ENCODE measurements at places on chromosomes 12 and 14.

DNA sequence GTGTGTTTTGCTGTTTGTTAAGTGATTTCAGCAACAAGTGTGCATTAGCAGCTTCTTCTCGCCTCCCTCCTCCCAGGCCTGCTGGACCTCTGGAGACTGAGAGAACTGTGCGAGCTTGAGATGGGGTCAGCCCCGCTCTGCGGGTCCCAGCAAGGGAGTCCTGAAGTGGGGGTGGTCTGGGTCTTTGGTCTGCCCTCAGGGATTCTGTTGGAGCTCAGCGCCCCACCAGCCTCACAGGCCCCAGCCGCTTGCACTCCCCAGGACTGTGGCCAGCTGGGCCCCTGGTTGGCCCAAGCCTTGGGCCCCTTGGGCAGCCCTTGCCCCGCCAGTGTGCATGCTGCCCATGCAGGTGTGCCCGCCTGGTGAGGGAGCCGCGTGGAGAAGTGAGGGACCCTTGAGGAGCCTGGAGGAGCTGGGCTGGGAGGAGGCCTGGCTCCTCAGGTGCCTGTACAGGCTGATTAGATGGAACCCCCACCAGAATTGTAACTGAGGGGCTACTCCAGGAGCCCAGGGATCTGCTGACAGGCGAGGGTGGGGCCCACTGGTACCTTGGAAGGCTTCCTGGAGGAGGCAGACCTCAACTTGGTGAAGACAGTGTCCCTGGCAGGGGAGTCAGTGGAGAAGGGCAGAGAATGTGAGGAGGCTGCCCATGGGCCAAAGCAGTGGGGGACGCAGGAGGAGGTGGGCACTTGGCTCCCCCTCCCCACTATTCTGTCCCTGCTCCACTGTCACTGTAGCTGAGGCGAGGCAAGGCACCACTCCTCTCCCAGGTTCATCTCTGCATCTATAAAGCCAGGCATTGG is 56.7 kb downstream of the BEGAIN start:
- no peak for DNase-seq

DNA sequence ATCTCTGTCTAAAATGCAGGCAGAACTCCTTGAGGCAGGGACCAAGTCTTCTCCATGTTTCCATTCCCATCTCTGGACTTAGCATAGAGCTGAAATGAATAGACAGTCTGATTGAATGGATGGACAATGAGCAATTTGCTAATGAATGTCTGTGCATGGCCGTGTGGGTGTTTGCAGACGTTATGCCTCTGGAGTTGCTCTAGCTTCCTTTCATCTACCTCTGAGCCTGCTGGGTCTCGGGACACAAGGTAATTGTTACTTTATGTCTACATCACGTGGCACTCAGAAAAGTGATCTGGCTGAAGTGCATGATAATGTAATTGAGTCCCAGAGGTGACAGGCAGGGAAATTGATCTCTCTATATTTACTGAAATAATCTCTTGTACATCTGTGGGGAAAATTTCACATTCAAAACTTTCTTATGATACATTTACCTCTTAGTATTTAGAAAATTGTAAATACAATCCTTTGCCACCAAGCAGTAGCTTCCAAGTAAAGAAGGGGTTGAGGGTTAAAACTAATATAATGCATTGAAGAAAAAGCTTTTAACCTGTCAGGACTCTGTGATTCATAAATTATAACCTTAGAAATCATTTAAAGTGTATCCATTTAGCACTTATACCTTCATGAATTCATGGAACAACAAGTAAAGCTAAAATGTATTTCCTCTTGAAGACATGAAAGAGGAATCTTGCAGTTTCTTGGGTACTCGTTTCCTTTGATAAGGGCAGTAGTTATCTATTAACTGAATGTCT is 424.1 kb downstream of the APAF1 start:
- no peak for DNase-seq

DNA sequence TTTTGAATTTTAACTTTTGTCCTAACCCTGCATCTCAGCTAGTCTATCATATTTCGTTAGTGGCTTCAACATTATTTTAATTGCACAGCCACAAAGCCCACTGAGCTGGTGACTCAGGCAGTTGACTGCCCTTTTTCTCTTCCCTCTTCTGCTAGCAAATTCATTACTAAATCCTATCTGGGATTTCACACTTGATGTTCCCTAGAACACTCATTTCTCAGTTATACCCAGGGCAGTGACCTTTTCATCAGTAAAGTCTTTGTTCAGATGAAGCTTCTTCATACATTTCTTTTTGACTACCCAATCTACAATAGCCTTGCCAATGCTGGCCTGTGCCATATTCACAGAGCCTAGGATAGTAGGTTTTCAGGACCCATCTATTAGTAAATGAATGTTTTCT is 107.0 kb downstream of the ATXN7L3B start:
- no peak for DNase-seq

DNA sequence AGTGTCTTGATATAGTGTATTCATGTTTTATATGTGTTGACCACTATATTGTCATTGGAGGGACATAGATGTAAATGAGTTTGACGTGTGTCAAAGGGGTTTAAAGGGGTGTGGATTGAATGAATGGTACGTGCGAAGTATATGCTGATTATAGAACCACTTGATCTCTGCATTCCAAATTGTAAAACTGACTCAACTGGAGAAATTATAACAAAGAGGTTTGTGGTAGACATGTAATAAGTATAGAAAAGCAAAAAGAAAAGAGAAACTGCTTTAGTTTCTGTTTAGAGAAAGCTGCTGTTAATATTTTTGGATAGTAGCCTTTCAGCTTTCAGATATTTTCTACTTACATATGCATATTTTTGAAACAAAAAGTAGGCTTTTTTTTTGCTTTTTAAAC is 8.9 kb upstream of the MYRFL start:
- DNase-seq, result no peak

GRCh38 chr12:90938451-90938850 is 16.5 kb downstream of the CCER1 start:
- DNase-seq, result no peak

GRCh38 chr14:51592836-51593235 is 58.9 kb upstream of the FRMD6 start:
- DNase-seq, result no peak

GRCh38 chr12:3882896-3883564 is 9.8 kb upstream of the PARP11 start:
- DNase-seq, result no peak

- no peak for DNase-seq
Measured at GRCh38 chr14:93905623-93906022, 21.5 kb upstream of the FAM181A start.

- DNase-seq, result no peak
Measured at GRCh38 chr12:3197131-3197818, 120.1 kb downstream of the TSPAN9 start.

DNA sequence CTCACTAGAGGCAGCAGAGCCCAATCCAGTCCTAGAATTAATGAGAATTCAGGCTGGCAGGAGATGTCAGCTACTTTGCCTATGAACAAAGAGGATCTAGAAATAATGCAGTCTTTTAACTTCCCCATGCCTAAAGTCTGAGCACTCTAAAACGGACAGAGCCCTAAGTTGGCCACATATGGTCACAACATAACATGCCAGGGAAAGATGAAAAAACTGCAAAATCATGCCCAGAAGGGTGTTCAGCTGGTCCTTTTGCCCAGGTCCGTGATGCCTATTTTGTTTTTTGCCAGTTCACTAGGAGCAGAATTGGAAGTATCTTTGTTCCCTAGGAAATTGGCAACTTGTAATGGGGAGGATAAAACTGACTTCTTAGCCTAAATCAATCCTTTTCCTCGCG is 20.3 kb upstream of the LMNTD1 start:
- DNase-seq, result no peak

- no peak for DNase-seq
Measured at GRCh38 chr12:14957551-14958168, 3.7 kb downstream of the ARHGDIB start.

DNA sequence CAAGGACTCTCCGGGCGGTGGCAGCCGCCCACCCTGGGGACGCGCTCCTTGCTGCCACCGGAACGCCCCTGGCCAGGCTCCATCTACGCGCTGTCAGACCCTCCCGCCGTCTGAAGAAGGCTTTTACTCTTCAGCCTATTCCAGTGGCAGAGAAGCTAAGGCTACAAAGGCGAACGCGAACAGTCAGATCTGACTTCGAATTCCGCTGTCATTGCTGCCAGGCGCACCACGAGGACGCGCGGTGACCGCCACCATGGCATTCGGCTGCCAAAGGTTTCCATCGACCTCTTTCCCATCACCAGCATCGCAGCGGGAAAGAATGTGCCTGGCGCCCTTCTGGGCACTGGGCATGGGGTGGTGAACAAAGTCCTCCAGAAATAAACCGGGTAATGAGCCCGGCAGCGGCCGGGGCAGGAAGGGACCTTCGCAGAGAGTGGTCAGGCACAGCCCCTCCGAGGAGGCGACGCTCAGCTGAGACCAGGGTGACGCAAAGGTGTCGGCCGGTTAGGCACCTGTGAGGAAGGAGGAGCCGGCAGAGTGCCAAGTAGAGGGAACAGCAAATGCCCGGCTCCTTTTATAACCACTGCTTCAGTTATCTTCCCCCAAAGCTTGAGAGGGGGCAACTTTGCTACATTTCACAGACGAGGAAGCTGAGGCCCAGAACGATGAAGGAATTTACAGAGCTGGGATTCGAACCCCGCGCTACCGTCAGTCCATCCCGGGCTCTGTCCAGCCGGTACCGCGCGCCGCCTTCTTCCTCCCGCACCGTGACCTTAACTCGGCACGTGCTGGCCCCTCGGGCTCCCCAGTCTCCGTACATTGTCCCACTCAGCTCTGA is 1.9 kb upstream of the RFX4 start:
- no peak for DNase-seq

DNA sequence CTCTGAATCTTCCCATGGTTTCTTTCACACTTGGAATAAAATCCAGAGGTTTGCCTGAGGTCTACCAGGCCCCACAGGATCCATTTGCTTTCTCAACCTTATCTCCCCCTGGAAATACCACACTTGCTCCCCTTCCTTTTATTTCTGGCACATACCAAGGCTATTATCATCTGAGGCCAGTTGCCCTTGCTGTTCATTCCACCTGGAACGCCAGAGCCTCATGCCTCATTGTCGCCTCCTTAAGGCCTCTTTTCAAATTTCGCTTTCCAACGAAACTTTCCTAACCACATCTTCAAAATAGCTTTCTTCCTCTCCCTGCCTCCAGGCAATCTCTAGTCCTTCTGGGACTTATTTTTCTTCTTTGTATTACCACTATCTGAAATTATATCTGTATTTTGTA is 11.2 kb upstream of the LRIG3 start:
- DNase-seq, result no peak

DNA sequence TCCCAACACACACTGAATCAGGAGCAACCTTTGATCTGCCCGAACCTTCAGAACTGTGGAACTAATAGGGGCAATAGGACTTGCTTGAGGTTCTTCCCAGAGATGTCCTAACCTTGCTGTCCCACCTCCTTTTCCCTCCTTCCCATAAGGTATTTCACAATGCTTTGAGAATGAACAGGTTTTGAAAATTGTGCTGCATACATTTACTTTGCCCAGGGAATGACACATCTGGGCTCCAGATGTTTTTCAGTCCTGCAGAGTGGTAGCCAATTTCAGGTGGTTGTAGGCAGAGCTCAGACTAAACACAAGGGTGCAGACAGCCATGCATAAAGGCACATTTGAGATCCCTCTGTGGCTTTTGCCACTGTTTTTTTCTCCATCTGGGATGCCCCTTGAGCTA is 206.7 kb upstream of the PWP1 start:
- no peak for DNase-seq

GRCh38 chr12:123498126-123498825 is 35.2 kb downstream of the RILPL1 start:
- no peak for DNase-seq

DNA sequence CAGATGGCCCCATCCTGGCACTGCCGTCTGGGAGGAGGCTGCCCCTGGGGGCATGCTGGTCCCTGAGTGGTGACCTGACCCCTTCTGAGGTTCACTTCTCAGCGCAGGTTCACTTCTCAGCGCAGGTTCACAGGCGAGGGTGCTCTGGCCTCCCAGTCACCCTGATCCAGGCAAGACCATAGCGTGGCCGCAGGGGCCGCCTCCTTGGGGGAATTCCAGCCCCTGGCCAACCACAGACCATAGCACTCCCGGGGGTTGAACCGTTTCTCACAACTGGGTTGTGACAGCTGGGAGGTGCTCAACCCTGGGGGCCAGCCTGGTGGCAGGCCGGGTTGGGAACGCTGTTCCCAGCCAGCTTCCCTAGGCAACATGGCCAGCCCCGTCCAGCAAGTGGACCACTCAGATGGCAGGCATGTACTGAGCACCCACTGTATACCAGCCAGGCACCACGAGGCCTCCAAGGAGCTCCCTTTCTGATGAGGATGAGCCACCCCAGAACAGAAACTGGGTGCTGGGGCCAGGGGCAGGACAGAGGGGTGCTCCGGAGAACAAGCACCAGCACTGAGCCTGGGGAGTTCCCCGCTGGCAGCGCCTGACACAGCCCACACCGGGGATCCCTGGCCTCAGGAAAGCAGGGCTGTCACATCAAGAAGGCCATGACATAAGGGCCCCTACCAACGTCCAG is 28.3 kb upstream of the ZFP36L1 start:
- no peak for DNase-seq

- DNase-seq, result no peak
Measured at GRCh38 chr14:23346693-23347405, 5.8 kb downstream of the SLC22A17 start.

- DNase-seq, result no peak
Measured at GRCh38 chr12:79439175-79439825, 251.5 kb downstream of the PAWR start.

DNA sequence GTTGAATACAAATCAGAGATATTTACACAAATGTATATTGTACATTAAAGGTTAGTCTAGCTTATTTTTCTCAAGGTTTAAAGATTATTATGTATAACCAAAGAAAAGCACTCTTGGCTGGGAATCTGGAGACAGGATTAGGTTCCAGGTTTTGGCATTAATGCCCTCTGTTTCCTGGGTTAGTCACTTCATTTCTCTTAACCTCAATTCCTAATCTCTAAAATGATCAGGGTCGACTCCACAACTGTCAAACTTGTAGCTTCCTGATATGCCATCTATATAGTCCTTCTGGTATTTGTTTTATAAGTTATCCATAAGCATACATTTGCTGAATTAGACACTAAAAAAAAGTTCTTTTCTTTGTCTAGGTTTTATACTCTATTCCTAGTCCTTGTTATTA is 2.6 kb downstream of the ITPR2 start:
- no peak for DNase-seq

DNA sequence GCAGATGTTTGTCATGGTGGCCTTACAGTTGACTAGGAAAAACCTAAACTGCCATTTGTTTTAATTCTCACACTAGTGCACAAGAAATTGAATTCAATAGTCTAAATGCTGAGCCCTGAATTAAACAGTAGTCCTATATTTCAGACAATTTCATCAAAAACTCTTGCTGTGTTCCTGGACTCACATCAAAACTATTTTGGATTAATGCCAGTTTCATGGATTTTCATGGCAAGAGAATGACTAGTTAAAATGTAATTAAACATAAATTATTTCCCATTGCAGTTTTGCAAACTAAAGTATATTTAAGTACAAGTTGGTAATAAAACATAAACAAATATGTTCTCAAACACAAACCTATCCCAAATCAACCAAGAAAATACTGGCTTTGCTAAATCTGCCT is 468.0 kb upstream of the PRICKLE1 start:
- no peak for DNase-seq

DNA sequence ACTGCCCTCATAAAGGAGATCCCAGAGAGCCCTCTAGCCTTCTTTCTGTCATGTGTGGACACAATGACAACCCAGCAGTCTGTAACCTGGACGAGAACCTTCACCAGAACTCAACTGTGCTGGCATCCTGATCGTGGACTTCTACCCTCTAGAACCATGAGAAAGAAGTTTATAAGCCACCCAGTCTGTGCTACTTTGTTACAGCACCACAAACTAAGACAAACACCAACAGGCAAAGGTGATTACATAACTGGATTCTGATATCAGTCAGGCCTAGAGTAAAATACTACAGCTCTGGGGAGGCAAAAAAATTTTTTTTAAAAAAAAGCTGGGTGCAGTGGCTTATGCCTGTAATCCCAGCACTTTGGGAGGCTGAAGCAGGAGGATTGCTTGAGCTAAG is 18.5 kb downstream of the TM7SF3 start:
- DNase-seq, result no peak

All from KG1 (cell line).